Progenitor cell of endocrine pancreas (in vitro differentiated cells): ENCODE measurements at places on chromosomes 16 and 17.

- no peak for DNase-seq
- no peaks in the 10 kb centered on the region for H3K36me3 ChIP-seq
- no peaks in the 10 kb centered on the region for H3K27me3 ChIP-seq
- peak overlapping the region; percentile 98 for H3K27ac ChIP-seq
- H3K4me3 ChIP-seq: peak overlapping the region; percentile 82
Measured at GRCh38 chr16:30903002-30903401, 6.6 kb downstream of the CTF1 start.

- H3K4me3 ChIP-seq: peak overlapping the region; percentile 50
- no peaks in the 10 kb centered on the region for H3K27me3 ChIP-seq
- H3K4me1 ChIP-seq: peaks cover 17% of the 10 kb centered on the region
- no peak overlapping the region for H3K27ac ChIP-seq
- no peak for DNase-seq
Measured at GRCh38 chr17:67375716-67376115, 1.4 kb upstream of the PITPNC1 start.

DNA sequence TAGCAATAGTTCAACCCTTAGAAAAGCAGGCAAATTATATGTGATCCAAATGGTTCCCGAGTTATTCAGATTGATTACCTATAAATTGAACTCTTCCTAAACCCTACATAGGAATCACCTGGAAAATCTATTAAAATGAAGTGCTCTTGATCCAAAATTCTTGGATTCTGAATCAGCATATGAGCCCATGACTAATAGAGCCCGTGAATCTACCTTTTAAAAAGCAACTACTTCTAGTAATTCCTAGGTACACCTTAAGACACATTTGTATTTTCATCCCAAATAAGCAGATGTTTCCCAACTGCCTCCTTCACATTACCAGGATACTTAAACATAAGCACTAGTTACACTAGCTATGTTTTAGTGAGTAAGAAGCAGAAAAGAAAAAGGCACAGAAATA is 1171.0 kb upstream of the GOT2 start:
- no peak for DNase-seq
- no peak overlapping the region for H3K4me3 ChIP-seq
- H3K4me1 ChIP-seq: peaks cover 15% of the 10 kb centered on the region
- H3K36me3 ChIP-seq: no peaks in the 10 kb centered on the region
- no peak overlapping the region for H3K27ac ChIP-seq

DNA sequence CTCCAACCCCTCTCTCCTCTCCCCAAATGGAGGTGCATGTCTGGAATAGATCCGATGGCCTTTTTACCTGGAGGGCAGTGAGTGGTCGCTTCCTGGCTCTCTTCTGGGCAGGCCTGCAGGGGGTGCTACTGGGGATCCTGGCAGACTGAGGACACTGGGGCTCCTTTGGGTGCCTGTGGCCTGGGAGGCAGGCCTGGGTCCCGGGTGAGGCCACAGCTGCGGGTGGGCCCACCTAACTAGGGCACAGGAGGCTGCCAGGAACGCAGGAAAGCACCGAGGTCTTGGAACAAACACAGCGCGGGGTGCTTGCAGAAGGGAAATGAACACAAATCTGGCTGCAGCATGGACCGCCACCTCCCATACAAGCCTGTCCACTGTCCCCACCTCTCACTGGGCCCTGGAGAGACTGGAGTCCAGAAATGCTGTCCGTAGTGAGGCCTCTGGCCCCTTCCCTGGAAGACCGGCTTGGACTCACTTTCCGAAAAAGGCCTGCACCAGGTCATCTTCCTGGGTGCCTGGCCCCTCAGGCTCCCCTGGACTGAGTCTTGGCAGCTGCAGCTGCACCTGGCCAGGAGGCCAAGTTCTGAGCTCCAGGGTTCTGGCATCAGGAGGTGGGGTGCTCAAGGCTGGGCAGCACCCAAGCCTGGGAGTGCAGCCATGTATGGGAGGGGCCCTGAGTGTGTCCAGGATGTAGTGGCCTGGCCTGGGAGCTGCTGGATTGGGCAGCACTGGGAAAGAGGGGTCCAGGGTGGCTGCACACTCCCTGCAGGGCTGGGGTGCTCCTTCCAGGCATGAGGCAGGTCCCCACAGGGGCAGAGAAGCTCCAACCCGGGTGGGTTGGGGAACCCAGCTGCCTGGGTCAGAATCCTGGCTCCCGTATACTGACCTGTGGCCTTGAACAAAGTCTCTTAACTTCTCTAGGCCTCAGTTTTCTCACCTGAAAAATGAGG is 195.1 kb downstream of the IRF8 start:
- peak overlapping the region; percentile 33 for H3K27ac ChIP-seq
- H3K36me3 ChIP-seq: no peaks in the 10 kb centered on the region
- H3K4me3 ChIP-seq: no peak overlapping the region
- DNase-seq: no peak
- peaks cover 8% of the 10 kb centered on the region for H3K27me3 ChIP-seq
- peaks cover 7% of the 10 kb centered on the region for H3K4me1 ChIP-seq
